ENCODE measurements at places on chromosomes 4 and X. TPM values are rescaled to one million over a fixed set of nuclear protein-coding genes. Genes with fewer than 3 reads are reported as not detected.

DNA sequence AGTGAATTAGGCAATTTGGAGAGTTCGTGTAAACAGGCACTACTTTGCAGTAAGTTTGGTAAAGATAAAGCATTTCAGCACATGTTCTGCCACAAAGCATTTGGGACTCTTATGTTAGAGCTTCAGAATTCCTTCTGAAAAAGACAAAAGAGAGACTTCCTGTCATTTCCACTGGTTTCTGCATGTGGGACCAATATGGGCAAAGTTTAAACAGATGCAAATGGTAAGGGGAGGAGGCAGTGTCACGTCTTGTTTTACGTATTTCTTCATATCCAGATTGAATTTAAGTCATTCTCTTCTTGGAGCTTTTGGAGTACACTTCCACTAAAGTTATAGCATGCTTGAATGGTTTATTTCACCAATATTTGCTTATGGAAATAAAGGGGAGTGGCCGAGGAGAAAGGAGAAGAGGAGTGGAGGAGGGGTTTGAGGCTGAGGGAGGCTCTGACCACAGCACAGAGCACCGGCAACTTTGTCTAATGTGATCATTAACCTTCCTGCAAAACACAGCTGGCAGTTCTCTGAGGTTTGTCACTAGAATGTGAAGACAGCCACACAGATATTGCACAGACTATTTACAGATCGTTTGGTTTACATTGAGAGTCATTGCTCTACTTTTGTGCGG, at the start of gene APELA:
APELA (plus strand) TSS at position 479 of the 625 bp plus-strand sequence. CDS start 154 bp downstream, outside the sequence.
- DNase-seq: no peak

GRCh38 chrX:31483336-31483735, 411.5 kb upstream of the FTHL17 start:
- DNase-seq: no peak

- DNase-seq: no peak
Observed at GRCh38 chr4:147633113-147633512, 15.9 kb downstream of the TMEM184C start.

- DNase-seq: no peak
Observed at GRCh38 chr4:175810073-175810730, 1.9 kb downstream of the GPM6A start.

GRCh38 chr4:1385373-1386340, 20.6 kb downstream of the NKX1-1 start:
- no peak for DNase-seq

GRCh38 chr4:56976837-56977320, 527 bp downstream of the NOA1 start:
- no peak for DNase-seq

- DNase-seq: no peak
Observed at GRCh38 chr4:177729681-177730080, 287.4 kb upstream of the AGA start.

DNA sequence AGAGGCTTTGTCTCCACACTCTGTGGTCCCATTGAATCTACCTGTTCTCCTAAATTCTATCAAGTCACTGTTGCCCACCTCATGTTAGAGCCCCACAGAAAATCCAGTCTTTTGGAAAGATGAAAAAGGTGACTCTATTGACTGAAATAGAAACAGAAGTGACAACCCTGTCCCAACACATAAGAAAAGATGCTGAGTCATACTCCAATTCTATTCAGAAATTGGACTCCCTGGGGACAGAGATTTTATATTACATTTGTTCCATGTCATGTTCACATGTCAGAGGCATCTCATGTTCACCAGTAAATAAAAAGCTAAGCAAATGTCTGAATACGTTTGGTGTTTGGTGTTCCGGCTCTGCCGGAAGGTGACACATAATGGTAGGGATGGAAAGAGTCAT, 2.9 kb upstream of the GRPR start:
- DNase-seq: no peak

- no peak for DNase-seq
Observed at GRCh38 chr4:13285336-13285735, 198.8 kb downstream of the RAB28 start.

DNA sequence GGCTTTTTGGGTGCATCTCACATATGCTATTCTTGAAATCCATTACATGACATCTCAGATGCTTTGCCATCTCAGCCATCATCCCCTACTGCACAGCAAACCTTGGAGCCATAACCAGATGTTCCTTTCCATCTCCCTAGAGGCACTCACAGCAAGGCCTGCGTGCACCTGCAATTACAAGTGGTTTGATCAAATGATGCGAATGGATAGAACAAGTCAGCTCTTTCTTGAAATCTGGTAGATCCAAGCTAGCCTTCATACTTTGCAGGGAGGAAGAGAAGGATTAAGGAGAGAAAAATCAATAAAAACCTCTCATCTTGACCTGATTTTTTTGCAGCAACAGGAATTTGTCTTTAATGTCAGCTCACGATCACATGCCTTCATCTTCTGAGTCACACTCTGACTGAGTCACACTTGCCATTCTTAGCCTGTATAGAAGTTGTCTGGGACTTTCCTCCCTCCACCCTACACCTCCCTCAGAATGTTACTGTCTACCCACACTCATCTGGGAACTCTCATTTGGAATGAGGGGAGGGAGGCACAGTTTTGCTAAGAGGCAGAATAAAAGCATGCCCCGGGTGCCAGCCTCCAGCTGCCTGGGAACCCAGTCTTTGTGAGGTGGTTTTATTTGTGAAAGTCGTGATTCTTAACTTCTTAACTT, 11.9 kb upstream of the TRIML1 start:
- DNase-seq: no peak

- DNase-seq: no peak
Observed at GRCh38 chr4:183081116-183081469, 18.0 kb upstream of the WWC2 start.

- DNase-seq: no peak
Observed at GRCh38 chr4:7988437-7988836, 48.8 kb upstream of the AFAP1 start.

DNA sequence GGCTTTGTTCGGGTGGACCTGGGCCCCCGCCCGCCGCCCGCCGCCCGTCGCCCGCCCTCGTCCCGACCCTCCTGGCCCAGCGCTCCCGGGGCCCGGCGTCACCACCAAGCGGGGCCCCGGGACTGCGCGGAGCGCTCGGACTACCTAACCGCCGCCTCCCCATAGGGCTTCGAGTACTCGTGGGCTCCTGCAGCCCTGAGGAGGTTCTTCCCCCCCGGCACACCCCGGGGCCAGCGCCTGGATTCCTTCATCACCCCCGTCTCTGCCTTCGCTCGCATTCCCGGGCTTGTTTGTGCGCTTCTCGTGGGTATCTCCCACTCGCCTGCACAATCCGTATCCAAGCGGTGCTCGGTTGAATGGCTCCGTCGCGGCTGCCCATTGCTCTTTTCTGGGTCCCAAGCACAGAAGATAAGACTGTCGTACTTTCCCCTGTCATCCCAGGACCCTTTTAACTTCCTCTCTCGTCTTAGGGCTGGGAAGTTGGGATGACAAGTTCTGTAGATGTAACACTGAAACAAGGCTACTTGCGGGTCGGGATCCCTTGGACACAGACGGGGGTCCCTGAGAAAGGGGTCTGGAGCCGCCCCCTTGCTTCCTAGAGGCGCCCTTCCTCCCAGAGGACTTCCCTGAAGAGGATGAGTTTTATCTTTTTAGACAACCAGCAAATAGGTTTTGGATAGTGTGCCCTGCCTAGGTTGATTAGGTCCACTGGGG, 565 bp downstream of the MOB1B start:
- DNase-seq: peak; percentile 37

Gene XAGE1A
- polyA plus RNA-seq: not detected

Gene SMIM10L2A
- polyA plus RNA-seq: 2.6 TPM

Gene PDCL2
- not detected for polyA plus RNA-seq

All from hindlimb muscle (tissue), 1 donor.